ENCODE measurements at places on chromosomes 2 and 18.

- DNase-seq, result no peak
Measured at GRCh38 chr2:171723716-171724683, 36.7 kb downstream of the DYNC1I2 start.

GRCh38 chr2:38572167-38572566 lies 30.6 kb downstream of the HNRNPLL start:
- peak; percentile 67 for DNase-seq

- DNase-seq, result no peak
Measured at GRCh38 chr2:207571370-207571769, 41.6 kb downstream of the CREB1 start.

GRCh38 chr2:18708203-18708715 lies 118.9 kb upstream of the NT5C1B start:
- no peak for DNase-seq

DNA sequence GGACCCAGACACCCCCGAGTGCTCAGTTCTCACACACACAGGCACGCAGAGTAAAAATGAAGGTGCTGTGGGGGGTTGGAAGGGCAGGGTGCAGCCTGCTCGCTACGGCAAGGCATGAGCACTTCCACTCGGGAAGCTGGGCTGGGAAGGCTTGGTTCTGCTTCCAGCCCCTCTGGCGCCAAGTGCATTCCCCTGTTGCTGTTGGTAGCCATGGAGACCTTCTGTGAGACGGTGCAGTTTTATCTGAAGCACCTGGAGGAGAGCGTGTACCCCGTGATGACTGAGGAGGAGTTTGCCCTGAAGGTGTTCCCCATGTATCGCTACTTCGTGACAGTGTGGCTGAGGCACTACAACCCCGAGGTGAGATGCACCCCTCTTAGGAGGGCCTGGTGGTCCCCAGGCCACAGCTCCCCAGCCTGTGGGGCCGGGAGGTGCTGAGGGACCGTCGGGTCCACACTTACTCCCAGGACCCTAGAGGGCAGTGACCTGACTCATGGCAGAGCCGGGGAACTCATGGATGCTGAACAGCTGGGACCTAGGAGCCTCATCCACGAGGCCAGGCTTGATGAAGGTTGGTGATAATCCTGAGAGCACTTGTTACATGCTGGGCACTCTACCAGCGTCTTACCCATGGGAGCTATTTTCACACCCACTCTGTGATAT lies 15.5 kb downstream of the MROH2A start:
- DNase-seq, result no peak

- DNase-seq, result no peak
Measured at GRCh38 chr2:159131914-159132281, 154.6 kb downstream of the WDSUB1 start.

DNA sequence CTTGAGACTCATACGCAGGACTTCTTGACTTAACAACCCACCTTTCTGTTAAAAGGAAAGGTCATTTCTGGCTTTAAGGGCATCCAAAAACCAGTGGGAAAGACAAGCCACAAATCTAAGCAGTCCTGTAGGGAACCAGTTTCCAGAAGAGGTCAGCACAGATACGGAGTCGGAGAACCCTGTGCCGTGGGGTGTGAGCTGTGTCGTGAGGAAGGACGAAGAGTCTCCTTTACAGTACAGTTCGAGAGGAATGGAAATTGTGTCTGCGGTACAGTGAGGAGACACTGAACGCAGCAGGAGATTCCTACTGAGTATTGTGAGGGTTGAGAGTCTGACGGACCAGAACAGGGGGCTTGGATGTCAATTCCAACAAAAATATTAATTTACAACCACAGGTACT lies 17.7 kb downstream of the SLC30A3 start:
- no peak for DNase-seq

DNA sequence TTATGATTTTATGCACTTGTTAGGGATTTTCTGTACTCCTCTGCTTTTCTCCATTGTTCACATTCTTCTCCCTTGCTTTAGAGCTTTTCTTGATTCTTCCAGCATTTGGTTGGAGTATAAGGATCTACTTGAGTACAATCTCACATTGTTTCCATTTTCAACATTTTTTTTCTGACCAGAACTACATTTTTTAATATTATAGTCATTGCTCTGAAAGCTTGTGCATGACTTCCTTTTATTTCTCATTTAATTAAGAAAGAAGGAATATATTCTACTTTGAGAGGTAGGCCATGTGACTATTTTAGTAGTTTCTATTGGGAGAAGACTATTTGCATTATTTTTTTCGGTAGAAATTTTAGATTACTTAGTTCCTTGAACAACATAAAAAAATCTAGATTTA lies 200.4 kb downstream of the TMEM247 start:
- DNase-seq, result no peak

GRCh38 chr2:144071461-144071860 lies 448.5 kb downstream of the ZEB2 start:
- DNase-seq, result no peak

DNA sequence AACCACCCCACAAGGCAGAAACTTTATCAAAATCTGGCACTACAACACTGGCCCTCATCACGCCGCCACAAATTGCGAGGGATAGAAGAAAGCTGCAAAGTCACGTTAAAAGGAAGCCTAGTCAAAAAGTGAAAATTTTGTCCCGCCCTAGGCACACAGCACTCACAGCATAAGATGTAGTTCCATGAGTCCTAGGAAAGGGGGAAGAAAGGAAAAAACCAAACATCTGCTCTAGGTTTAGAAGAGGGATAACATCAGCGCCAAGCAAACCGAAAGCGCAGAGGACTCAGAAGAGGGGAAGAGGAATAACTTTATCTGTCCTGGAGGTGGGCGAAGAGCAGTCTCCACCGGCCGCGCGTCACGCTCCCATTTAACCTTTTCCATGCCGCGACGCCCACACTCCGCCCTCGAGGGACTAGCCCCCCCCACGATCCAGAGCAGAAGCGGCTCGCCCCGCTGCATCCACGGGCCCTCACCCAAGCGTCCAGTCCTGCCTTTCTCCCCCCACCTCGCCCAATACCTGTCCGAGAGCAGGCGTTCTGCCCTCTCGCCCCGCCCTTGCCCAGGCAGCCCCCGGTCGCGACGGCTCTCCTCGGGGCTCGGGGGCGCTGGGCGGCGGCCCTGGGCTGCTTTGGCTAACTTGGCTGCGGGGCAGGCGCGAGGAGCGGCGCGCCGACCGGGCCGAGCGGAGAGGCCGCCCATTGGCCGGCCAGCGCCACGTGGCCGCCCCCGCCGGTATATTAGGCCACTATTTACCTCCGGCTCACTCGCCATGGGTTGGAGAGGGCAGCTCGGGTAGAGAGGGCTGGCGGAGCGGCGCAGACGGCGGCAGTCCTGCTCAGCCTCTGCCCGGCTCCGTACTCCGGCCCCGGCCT lies at the start of gene HOXD1:
Gene HOXD1 (plus strand): TSS at position 770 of the 875 bp plus-strand sequence. CDS start 134 bp downstream, outside the sequence.
- peak; percentile 25 for DNase-seq

- DNase-seq, result no peak
Measured at GRCh38 chr2:133773854-133774653, 205.8 kb upstream of the NCKAP5 start.

GRCh38 chr18:38654946-38655345 lies 1089.3 kb upstream of the CELF4 start:
- DNase-seq, result no peak

- no peak for DNase-seq
Measured at GRCh38 chr2:33735096-33735495, 136.0 kb upstream of the FAM98A start.

DNA sequence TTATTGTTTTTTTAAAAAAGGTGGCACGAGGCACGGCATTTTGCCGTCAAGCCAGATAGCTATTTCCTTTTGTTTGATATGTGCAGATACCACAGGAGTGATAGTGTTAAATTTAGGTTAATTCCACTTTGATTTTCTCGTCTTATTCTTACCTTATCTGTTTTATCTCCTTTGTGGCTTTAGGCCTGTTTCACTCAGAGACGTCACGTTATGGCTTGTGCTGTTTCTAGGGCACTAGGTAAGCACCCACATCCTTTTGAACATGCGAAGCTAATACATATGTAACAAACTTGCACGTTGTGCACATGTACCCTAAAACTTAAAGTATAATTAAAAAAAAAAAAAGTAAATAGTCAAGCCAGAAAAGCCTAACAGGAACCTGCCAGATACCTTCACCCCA lies 57.8 kb downstream of the C18orf63 start:
- peak; percentile 36 for DNase-seq

All from stimulated activated CD4-positive, alpha-beta T cell treated with anti-CD3 and anti-CD28 coated beads, Interleukin-15, amount 100 ng/mL, for 24 hours (primary cell).